Skin of body (tissue), 3 donors: ENCODE measurements at places on chromosomes 16 and 17.

GRCh38 chr17:33135691-33136090 is 144.0 kb downstream of the SPACA3 start:
- DNase-seq, result no peak

GRCh38 chr16:1414532-1415260 is at the start of gene UNKL:
Gene UNKL, minus strand, starts transcription at chr16:1414704. Its CDS starts 13 bp downstream, at chr16:1414691.
- DNase-seq, result peak; percentile 17

DNA sequence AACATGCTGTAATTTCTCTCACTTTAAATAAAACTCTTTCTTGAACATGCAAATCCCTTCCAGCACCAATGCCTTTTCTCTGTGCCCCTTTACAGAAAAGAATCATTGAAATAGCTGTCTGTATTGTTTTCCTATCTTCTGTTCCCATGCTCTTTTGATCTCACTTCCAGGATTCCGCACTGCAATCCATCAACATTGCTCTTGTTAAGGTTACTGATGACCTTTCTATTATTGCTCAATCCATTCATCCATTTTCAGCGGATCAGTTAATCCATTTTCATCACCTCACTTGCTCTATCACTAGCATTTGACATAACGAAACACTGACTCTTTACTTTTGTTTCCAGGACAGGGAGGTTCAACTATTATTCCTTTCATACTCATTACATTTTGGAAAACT is 130.5 kb downstream of the ABCA8 start:
- no peak for DNase-seq

DNA sequence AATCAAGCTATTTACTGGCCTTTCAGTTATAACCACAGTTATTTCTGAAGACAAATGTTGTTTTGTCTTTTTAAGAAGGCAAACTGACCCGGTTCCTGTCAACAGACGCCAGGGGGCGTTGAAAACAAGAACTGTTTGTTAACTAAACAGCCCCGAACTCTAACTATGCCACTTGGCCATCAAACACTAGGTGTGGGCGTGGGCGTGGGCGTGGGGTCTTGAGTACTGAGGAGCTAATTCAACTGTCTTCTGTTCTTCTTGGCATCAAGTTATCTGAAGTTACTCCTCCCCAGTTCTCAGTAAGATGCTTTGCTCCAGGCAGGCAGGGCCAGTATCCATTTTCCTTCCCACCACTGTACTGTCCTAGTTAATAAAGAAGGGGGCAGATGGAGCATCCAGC is 63.3 kb upstream of the MTMR4 start:
- DNase-seq, result no peak

DNA sequence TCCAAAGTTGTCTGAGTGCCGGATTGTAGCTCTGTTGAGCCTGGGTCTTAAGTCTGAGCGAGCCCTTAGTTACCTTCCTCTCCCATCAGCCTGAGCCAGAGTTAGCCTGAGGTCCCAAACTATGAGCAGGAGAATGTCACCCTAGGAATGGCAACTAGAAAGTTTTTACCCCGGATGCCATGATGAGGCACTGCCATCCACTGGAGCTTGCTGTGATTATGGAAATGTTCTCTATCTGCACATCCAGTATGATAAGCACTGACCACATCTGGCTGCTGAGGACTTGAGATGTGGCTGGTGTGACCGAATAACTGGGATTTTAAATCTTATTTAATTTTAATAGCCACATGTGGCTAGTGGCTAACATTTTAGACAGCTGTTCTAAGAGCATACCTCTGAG is 550.0 kb downstream of the CDH13 start:
- no peak for DNase-seq

DNA sequence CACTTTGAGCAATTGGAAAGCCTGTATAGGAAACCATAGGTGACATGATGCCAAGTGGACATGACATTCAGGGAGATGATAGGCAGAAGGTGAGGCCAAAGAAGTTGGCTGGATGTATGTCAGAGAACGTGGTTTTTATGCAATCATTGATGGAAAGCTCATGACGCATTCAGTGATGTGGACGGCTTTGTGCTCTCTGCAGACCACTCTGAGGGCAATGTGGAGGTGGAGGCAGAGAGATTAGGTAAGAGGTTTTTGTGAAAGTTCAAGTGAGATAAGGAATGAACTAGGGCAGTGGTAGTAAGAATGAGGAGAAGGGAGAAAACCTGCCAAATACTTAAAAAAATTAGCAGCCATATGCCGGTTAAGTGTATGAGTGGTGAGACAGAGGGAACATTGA is 99.0 kb downstream of the PRKCA start:
- no peak for DNase-seq
